ENCODE measurements at places on chromosomes 12 and 14.

DNA sequence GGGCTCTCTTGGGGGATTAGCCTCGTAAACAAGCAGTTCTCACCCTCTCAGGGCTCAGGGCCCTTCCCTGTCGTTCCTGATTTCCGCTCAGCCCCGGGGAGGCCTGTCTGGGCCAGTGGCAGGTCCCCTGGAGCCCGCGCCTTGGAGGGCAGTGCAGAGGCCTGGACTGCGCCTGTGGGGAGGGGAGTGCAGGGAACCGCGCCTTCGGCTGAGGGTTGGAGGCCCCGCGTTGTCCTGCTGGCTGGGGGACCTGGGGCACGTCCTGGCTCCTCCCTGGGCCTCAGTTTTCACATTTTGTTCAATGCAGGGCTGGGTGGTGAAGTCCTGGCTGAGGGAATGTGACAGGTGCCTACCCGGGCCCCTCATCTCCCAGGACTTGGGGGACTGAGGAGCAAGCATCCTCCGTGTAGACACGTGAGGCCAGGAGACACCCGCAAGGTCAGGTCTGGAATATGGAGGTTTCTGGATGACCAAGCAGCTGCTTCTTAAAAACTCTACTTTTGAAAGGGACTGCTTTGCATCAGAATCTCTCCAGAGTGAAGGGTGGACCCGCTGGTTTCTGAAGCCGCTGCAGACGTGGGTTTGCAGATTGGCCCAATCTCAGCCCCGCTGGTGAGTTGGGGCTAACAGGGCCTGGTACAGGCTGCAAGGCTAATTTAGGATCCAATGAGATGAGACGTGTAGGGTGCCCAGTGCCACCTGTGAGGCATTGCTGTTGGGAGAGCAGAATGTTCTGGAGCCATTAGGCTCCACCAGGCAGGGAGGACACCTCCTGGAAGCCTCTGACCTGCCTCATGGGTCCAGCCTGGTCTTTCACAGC lies 80.2 kb downstream of the KIF26A start:
- DNase-seq = no peak

- no peak for DNase-seq
Measured at GRCh38 chr14:85625925-85626585, 96.1 kb downstream of the FLRT2 start.

DNA sequence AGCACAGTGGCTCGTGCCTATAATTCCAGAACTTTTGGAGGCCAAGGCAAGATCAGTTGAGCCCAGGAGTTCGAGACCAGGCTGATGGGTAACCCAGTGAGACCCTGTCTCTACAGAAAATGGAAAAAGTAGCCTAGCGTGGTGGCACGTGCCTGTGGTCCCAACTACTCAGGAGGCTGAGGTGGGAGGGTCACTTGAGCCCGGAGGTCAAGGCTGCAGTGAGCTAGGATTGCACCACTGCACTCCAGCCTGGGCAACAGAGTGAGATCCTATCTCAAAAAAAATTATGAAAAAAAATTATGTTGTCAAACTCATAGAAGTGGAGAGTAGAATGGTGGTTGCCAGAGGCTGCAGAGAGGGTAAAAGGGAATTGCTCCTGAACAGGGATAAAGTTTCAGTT lies 3.6 kb upstream of the LRCOL1 start:
- DNase-seq = no peak

- no peak for DNase-seq
Measured at GRCh38 chr12:45050751-45051571, at the start of gene DBX2. DBX2 (minus strand) TSS chr12:45051099; CDS start chr12:45050927, 172 bp downstream.

GRCh38 chr14:76940021-76940760 lies 88.3 kb downstream of the IRF2BPL start:
- no peak for DNase-seq

GRCh38 chr12:77644915-77645605 lies 185.6 kb upstream of the NAV3 start:
- DNase-seq = no peak

- DNase-seq = no peak
Measured at GRCh38 chr14:31508135-31508534, 20.3 kb upstream of the GPR33 start.

DNA sequence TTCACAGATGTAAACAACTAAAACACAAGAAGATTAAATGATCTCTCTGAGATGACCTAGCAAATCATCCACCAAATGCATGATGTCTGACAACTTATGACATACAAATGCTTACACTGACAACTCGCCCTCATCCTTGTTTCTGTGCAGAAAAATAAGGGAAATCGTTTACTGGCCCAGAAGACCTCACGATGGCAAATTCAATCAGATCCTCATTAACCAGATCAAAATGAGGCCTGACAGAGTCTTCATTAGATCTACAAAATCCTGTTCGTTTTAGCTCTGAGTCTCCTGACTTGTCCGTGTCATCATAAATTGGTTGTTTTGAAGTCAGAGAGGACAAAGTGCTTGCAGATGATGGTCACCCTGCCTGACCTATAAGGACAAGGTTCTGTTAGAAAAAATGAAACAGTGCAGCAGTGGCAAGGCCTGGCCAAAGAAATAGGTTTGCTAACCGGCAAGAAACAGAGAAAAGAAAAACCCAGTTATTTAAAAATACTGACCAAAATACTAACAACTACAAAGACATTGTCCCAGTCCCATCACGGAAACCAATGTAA lies 109.5 kb downstream of the BTG1 start:
- DNase-seq = no peak

DNA sequence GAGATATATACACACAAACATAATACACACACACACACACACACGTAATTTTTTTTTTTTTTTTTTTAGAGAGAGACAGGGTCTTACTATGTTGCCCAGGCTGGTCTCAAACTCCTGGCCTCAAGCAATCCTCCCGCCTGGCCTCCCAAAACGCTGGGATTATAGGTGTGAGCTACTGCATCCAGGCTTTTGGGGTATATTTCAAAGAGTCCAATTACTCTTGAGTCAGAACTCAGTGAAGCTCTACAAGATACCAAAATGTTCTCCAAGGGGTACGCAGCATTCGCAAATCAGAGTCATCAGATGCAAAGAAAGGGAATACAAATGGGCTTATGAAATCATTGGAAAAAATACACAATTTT lies 54.0 kb downstream of the PHLDA1 start:
- DNase-seq = no peak

DNA sequence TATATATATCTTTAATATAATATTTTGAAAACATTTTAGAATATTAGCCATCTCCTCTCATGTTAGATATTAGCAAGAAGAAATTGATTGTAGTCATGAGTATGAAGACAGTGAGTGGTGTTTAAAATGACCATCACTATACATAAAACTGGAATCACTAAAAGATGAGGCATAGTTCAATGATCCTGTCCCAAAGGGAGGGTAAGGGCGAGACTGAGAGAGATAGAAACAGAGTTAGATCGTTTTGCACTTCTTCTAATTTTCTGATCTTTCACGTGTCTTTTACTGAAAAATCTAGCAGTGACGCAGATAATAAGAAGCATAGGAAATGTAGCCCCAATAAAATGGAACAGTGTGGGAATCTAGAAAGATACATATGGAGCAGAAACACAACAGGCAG lies 627.4 kb downstream of the SLC16A7 start:
- DNase-seq = no peak

DNA sequence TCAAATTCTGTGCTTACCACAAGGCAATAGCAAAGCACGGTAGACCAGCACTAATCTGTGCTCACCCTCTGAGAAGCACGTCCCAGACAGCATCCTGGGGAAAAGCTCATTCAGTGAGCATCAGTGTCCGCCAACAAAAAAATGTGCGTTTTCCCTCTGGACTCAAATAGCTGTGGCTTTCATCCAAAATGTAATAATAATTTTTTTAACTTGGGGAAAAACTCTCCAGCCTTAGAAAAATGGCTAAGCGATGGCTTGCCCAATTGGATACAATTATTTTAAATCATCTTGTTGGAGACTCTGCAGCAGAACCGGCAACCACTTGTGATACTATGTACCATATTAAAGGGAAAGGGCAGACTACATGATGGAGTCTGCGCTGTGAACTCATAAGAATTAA lies 1.1 kb upstream of the KRT77 start:
- DNase-seq = no peak

GRCh38 chr12:4416276-4416675 lies 29.3 kb downstream of the FGF6 start:
- no peak for DNase-seq

- DNase-seq = no peak
Measured at GRCh38 chr12:115398311-115398781, 714.4 kb upstream of the TBX3 start.

DNA sequence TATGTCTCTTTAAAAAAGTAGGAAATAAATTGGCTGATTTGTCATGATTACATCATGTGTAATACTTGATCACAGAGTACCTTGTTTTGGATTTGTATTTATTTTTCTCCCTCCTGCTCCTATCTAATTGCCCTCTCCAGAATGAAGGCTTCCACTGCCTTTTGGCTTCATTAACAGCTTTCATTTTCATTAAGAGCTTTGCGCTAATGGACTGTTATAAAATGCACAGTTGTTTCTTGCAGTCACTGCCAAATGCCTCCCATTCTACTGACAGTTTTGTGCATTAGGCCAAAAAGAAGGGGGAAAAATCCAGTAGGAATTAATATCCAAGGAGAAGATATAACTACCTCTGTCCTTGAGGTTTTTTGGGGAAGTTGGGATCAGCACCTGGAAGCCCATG lies 159.2 kb downstream of the NRXN3 start:
- DNase-seq = no peak

- peak; percentile 99 for DNase-seq
Measured at GRCh38 chr14:61525293-61526011, 169.9 kb upstream of the HIF1A start.

DNA sequence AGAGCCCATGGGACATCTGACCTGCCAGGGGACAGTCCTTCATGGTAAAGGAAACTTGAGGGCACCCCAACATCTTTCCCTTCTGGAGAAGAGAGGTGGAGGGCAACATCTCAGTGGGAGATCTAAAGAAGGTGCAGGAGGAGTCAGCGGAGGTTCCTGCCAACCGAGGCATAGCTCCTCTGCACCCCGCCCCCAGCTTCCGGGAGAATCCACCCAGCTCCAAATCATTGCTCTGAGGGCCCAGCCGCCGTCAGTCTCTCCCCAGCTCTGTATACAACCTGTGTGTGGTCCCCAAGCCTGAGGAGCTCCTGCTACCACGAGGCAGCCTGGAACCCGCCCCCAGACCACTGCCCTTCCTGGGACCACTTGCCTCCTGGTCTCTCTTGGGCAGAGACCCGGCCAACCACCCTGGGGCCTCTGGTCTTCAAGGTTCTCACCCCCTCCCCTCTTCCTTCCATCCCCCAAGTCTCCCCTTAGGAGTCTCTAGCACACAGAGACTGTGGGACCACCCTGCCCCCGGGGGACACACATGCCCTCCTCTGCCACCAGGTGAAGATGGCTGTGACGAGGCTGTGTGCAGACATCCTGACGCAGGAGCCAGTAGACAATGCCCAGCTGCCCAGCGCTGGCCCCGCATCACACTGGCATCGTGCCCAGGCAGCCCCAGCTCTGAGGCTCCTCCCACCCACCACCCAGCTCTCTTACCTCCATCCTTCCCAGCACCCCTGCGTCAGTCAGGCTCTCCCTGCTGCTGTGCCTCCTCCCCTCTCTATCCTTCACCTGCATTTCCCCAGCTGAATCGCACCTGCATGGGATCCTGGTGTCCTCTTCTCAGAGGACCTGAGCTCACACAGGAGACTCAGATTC lies 13.0 kb upstream of the NUDT14 start:
- no peak for DNase-seq

- DNase-seq = no peak
Measured at GRCh38 chr14:71163050-71163841, 256.0 kb downstream of the PCNX1 start.

DNA sequence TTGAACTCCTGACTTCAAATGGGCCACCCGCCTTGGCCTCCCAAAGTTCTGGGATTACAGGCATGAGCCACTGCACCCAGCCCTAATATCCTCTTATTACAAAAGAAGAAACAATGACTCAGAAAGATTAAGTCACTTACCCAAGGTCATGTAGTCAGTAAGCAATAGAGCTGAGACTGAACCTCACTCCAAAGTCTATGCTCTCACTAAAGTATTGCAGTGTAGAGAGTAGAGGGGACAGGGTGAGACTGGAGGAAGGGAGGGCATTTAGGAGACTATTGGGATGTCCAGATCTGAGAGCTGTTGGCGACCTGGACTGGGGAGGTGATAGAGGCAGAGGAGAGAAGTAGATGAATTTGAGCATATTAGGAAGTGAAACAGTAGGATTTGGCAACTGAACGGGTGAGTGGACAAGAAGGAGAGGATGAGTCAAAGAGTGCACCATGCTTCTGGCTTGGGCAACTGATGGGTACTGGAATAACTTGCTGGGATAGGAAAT lies 11.8 kb downstream of the P2RX7 start:
- no peak for DNase-seq

DNA sequence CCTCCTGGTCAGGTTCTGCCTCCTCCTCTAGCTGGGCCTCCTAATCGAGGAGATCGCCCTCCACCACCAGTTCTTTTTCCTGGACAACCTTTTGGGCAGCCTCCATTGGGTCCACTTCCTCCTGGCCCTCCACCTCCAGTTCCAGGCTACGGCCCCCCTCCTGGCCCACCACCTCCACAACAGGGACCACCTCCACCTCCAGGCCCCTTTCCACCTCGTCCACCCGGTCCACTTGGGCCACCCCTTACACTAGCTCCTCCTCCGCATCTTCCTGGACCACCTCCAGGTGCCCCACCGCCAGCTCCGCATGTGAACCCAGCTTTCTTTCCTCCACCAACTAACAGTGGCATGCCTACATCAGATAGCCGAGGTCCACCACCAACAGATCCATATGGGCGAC lies 19.3 kb downstream of the CPSF6 start:
- DNase-seq = no peak

DNA sequence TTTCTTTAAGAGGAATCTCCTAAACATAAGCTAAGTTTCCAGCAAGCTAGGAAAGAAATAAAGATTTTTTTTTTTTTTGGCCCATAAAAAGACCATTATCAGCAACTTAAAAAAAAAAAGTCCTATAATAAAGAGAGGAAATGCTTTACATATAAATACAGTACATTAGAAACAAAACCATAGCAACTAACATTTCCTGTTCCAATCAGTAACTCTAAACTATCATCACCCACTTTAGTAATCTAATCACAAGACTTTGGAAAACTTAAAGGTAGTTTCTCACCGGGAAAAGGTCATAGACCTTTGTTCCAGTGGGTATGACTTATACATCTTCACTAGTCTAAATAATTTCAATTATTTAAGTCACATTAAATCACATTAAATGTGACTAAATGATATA lies 11.1 kb downstream of the SPTSSA start:
- DNase-seq = no peak

DNA sequence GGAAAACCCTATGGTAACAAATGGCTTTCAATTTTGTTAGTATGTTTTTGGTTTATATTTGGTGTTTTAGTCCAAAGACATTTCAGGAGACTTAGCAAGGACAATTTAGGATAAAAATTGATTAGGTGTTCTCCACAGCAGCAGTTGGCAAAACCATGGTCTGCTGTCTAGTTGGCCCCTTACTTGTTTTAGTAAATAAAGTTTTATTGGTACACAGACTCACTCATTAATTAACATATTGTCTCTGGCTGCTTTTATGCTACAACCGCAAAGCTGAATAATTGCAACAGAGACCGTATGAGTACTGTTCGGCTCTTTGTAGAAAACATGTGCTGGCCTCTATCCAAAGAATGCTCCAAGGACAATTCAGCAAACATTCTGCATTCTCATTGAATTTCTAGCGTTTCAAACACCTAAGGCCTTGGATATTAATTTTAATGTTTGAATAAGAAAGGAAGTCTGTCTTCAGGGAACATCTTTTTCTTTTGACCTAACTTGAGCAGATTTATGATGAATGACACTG lies 77.7 kb downstream of the CCDC92 start:
- no peak for DNase-seq

Data from epithelial cell of proximal tubule (primary cell).